Activated effector memory CD4-positive, alpha-beta T cell treated with Interleukin-2 at 50 U/mL for 16 hours (primary cell): ENCODE measurements at places on chromosomes 3 and 15.

DNA sequence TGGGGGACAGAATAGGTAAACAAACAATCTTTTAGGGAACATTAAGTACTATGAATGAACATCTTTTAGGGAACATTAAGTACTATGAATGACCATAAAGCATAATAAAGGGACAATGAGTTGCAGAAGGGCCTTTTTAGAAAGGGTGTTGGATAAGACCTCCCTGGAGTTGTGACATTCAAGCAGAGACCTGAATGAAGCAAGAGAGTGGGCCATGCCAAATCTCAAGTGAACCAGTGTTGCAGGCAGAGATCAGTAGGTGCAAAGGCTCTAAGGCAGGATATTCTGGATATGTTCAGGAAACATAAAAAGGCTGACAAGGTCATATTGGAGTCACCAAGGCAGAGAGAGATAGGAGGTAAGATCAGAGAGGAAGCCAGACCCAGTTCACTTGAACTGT, 29.4 kb upstream of the ZBTB38 start:
- no peak for DNase-seq

DNA sequence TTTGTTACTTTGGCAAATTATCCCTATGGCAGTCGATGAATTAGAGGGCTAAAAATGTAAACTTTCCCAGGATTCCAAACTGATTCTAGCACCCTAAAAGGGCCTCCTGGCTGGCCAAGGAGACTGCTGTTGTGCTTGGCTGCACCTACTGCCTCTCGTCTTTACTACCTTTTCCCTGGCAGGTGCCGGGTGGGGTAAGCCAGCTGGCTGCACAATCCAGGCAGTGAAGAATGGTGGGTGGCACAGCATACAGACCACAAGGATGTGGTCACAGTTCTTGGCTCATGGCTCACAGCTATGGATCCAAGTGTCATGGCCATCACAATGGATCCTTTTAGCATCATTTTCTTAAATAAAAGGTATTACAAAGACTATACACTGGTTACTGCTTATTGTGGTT, 20.7 kb upstream of the SLC25A26 start:
- DNase-seq: no peak

DNA sequence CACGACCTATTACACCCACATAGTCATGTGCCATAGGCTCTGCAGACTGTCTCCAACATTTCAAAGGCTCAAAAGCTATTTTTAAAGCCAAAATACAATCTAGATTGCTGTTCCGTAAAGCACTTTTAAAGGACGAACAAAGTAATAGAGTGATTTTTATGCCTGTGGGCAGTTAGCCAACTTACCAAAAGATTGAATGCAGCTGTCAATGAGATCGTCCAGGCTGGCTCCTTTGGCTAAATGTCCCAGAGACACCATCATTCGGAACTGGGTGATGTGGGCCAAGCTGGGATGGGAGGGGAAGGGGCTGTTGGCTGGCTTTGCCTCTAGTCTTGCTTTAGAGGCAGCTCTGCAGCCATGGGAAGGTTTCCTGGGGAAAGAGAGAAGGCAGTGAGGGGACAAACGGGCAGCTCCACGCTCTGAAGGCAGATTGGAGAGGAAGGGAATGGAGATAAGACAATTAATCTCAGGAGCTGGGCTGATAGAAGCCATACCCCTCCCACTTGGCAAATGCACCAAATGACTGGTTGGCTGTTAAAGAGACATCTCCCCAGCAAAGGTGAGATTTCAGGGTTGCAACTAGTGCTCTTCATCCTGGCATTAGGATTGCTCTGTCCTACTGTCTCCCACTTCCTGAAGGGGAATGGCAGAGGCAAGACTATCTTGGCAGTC, 4.8 kb downstream of the RASGRP1 start:
- DNase-seq: no peak

DNA sequence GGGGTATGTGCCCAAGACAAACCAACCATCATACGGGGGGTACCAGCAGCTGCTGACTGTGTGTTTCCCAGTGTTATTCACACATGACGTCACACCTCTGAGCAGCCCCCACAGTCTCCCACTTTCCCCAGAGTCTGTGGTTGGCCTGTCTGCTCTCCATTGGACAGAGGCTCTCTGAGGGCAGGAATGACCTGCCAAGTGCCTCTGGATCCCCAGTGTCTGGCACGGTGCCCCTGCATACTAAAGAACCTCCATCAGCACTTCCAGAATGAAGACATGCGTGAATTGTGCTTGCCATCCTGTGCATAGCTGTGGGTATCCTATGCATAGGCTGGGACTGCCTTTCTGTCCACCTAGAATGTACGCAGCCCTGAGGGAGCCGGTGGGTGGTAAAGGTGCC, 3.5 kb upstream of the CCDC9B start:
- DNase-seq: no peak

- DNase-seq: no peak
These were observed 54.6 kb downstream of the SENP7 start for GRCh38 chr3:101458387-101458786.

- DNase-seq: no peak
These were observed 57.3 kb downstream of the NECTIN3 start for GRCh38 chr3:111128884-111129283.
